ENCODE measurements at places on chromosomes 2 and 18.

DNA sequence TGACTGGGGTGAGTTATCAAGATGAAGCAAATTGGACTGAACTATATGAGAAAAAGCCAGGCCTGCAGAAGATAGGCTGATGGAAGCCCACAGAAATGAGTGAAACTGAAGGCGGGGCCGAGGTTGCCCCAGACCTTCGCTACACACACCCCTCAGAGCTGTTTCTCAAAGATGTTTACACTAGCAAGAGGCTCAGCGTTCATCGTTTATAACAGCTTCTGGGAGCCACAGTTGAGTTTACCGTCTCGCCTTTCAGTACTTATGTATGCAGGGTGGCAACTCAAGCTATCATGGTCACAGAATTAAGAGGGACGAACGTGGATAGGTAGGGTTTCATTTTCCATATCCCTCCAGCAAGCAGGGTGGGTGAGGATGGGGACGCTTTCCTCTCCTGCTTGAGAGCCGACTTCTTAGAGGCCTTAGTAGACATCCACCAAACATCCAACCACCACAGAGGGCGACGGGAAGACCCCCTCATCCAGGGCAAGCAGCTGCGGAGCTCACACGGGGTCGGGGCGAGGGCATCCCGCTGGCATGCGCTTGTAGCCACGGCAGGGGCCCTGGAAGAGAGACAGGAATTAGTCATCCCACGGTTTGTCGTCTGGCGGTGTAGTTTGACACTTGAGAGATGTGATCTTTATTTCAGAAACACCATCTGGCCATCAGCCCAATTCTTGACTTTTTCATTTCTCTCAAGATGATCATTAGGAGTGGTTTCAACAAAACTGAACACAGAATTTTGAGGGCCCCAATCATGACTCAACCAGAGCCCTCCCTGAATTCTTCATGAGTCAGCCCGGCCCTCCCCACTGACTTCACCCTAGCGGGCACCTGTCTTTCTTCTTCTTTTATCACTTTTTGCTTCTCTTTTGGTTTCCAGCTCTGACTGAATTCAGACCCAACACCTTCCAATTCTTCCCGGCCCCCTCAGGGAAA lies 109.1 kb upstream of the CTDP1 start:
- no peak for DNase-seq

DNA sequence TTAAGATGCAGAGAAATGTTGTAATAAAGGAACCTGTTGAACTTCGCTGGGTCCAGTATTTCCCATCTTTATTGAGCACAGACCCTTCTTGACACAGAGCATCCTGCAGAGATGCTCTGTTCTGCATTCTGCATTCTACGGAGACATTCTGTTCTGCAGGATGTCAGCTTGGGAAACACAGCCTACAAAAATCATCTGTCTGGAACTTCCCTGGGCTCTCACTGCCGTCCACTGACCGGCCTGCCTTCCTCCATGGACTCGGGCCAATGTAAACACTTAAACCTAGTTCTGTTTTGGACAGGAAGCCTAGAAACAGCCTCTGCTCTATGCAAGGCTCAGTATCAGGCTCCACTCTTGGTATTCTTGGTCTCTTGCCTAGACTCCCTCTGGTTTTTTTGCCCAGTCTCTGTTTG lies 90.0 kb upstream of the PPP1CB start:
- no peak for DNase-seq

DNA sequence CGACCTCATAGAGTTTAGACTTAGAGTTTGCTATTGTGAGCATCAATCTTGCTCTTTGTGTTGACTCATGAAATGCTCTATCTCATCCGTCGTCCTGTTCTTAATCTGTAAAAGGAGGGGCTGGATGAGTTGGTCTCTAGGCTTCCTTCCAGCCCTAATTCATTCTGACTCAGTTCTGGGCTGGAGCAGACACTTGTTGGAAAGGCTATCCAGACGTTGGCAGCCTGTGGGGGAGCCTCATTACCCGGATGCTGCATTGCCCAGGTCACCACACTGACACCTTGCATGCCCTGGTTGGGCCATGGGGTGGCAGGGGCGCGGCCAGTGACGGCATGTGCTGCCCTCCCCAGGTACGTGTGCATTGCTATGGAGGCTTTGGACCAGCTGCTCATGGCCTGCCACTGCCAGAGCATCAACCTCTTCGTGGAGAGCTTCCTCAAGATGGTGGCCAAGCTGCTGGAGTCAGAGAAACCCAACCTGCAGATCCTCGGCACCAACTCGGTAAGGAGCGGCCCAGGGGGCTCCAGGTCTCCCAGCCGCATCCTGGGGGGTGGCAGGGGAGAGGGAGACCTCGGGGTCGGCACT lies 61.5 kb downstream of the EFR3B start:
- DNase-seq: no peak

GRCh38 chr2:70505613-70506391 lies 47.8 kb downstream of the TGFA start:
- no peak for DNase-seq

GRCh38 chr2:170339750-170340692 lies 162.1 kb downstream of the MYO3B start:
- no peak for DNase-seq

GRCh38 chr2:230130668-230131364 lies 62.1 kb upstream of the SLC16A14 start:
- DNase-seq: no peak

DNA sequence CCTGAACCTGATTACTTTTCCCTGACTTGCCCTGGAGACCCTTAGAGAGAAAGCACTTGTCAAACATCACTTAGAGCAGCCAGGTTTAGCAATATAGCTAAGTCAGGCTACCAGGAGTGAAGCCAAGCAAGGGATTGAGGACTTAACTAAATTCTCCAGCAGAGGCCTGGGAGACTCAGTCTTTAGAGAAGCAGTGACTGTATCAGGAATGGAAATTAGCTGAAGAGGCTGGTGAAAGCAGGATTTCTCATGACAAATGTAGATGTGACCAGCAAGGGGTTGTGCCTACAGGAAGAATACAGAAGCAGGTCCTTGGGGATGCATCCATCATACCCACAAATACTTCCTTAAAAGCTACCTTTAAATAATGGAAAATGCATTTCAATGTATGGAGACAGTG lies 368.9 kb upstream of the MEIS1 start:
- DNase-seq: no peak

DNA sequence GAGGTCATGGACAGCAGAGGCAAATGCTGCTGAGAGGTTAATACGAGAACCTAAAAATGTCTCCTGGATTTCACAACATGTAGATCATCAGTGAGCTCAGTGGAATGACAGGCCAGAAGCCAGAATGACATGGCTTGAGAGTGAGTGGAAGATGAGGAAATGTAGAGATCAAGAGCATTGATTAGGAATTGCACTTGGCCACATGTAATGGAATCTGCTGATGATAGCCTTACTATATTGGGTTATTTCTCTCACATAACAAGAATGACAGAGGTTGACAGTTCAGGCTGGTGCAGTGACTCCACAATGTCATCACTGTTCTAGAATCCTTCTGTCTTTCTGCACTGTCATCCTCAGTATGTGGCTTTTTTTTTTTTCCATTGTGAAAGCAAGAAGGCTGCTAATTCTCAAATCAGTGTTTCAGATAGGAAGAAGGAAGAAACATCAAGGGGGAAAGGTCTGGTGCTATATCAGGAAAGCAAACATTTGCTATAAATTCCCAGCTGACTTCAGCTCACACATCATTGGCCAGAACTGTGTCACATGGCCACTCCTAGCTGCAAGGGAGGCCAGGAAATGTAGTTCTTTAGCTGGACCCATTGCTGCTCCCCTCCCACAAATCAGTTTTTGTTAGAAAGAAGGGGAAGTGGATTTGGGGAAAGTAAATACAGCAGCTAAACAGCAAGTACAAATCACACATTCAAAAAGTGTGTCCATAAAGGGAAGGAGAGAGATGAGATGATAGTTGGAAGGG lies 127.2 kb downstream of the FAM161A start:
- no peak for DNase-seq

DNA sequence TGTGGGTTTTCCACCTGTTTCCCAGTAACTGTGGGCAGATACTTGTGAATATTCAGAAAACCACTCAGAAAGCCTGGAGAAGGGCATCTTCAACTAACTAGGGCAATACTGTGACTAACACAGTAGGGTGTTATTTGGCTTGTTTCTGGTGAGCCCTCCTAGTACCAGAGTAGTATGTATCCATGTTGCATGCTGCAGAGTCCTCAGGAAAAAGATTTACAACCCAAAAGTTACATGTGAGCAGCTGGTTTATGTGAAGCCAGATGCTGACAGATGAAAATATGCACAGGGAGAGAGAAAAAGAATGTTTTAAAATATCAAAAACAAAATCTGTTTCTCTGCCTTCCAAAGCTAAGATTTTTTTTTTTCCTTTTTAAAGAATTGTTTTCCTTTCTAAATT lies 333.2 kb upstream of the UBE2E3 start:
- no peak for DNase-seq

GRCh38 chr2:6909431-6910385 lies 7.5 kb upstream of the RNF144A start:
- DNase-seq: no peak

- DNase-seq: no peak
Measured at GRCh38 chr2:62297624-62298010, 101.7 kb downstream of the B3GNT2 start.

- no peak for DNase-seq
Measured at GRCh38 chr2:41020358-41020757, 568.5 kb upstream of the SLC8A1 start.

DNA sequence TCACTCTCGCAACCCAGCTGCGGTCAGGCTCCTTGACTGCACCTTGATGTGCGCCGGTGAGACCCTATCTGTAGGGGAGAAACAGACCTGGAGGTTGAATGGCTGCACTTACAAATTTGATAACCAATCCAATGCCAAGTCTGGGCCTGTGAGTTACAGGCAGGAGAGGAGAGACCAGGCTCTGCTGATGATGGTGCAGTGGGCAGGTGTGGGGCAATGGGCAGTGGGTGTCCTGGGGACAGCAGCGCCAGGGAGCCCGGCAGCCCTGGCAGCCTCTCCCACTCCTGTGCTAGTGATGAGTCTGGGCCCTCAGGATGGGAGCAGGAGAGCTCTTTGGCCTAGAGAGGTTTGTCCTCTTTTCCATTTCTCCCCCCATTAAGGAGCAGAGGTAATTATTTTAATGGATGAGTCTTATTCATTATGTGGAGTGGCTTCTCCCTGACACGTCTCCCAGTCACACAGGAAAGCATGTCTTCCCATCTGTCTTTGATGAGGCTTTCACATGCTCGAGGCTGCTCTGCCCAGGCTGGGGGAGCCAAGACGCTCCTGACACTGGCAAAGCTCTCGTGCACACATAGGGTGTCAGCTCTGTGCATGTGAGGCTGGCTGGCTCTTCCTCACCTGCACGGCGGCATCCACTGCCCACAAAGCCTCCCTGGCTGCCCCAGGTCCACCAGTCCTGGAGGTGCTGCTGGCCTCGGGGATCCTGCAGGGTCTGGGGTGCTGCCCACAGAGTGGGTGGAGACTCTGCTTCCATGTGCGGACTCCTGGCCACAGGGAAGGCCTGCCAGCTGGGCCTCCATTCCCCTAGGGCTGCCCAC lies 10.0 kb upstream of the ALLC start:
- DNase-seq: no peak

GRCh38 chr2:37648331-37649011 lies 23.0 kb downstream of the CDC42EP3 start:
- DNase-seq: no peak

GRCh38 chr18:37297106-37297505 lies 268.5 kb downstream of the CELF4 start:
- no peak for DNase-seq

DNA sequence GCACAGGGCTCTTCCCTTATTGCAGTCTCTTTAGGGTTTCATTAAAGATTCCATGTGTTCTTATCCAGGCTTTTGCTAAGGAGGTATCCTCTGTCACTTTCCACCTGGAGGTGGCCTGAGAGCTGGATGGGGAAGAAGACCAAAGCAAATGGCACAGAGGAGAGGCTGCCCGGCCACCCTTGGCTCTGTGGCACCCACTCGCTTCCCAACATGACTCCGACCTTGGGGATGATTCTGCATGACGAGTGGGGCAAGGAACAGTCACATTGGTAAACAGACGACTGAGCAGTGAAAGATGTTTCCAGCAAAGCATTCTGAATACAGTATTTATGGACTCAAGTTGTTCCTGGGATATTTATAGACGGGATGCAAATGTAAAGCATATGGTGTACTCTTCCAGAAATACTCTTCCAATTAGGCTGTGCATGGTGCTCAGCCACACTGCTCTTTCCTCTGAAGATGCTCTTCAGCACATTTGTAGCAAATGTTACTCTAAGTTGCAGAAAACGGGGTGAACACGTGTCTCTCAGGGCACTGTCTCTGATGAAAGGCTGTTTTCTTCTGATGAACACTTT lies 377.1 kb upstream of the HS6ST1 start:
- DNase-seq: no peak

GRCh38 chr2:10062931-10063365 lies 17.3 kb downstream of the CYS1 start:
- no peak for DNase-seq

DNA sequence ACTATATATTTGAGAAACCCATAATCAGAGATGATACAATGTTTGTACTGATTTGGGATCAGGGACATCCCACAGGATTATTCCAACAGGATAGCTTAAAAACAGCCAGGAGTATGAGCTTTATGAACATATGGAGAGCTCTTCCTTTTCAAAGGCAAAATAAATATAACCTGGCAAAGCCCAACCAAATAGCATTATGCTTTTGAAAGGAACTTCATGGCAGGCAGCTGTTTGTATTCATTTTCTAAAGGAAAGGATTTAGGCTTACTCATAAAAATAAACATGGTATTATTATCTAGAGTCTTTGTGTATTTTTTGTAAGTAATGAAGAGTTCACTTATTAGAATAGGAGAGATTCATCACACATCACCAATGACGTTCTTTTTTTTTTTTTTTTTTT lies 44.4 kb downstream of the CCDC195 start:
- DNase-seq: no peak

GRCh38 chr2:96962567-96963203 lies 23.7 kb downstream of the FAM178B start:
- DNase-seq: no peak

DNA sequence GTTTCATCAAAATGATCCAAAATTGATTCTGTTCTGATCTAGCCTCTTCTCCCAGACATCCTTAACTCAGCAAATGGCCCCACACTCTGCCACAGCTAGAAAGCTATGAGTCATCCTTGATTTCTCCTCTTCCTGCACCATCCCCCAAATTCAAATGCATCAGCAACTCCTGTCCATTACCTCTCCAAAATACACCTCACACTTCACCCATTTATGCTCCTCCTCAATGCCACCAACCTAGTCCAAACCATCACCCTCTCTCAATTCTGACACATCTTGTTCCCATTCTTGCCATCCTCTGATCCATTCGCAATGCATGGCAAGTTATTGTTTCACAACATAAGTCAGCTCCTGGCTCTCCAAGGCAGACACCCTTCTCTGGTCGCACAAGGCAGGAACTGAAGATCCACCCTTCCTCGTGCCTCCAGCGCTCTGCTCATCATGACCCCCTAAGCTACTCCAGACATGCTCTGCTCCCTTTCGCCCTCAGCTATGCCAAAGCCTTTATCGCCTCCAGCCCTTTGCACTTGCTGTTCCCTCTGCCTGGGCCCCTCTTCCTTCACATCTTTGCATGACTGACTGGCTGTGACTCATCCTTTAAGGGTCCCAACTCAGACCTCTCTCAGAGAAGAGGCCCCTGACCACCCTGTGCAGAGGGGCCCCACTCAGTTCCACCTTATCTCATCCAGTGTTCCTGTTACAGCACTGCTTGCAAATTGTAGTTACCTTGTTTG lies 83.6 kb downstream of the MREG start:
- no peak for DNase-seq

Data from nucleus accumbens (tissue), 56 donors.